Mesothelial cell of epicardium (in vitro differentiated cells): ENCODE measurements at places on chromosomes 12 and 14. TPM values are rescaled to one million over a fixed set of nuclear protein-coding genes. Genes with fewer than 3 reads are reported as not detected.

DNA sequence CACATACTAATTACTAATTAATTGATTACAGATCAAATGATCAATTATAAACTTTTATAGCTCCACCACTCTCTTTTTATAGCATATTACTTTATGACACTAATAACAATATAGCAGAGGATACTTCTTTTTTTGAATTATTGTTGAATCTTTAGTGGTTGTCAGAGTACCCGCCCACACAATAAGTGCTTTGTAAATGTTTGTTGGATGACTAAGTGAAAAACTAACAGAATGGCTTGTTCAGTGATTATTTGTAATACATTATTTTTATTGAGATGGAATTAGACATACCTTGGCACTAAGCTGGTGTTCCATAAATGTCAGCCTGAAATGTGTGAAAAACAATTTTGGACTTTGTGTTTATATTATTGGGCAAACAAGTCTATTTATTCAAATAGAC, 670.5 kb upstream of the ATXN7L3B start:
- H3K4me3 ChIP-seq = no peak overlapping the region
- no peaks in the 10 kb centered on the region for H3K27me3 ChIP-seq
- no peaks in the 10 kb centered on the region for H3K36me3 ChIP-seq
- no peak for DNase-seq
- H3K4me1 ChIP-seq = peaks cover 5% of the 10 kb centered on the region
- H3K27ac ChIP-seq = no peak overlapping the region

GRCh38 chr12:78612190-78612589, 252.4 kb upstream of the SYT1 start:
- no peaks in the 10 kb centered on the region for H3K27me3 ChIP-seq
- no peaks in the 10 kb centered on the region for H3K36me3 ChIP-seq
- H3K4me1 ChIP-seq = no peaks in the 10 kb centered on the region

DNA sequence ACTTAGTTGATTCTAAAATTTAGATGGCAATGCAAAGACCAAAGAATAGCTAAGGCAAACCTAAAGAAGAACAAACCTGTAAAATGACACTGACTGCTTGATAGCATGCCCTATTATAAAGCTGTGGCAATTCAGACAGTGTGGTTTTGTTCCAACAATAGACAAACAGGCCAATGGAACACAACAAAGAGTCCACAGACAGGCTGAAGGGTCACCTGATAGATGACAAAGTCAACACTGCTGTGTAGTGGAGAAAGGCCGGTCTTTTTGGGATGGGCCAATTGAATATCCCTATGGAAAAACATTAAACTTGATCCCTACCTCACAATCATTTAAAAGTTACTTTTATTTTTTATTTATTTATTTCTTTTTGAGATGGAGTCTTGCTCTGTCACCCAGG, 33.8 kb upstream of the SLC25A3 start:
- DNase-seq = no peak
- no peaks in the 10 kb centered on the region for H3K4me1 ChIP-seq
- H3K36me3 ChIP-seq = no peaks in the 10 kb centered on the region
- H3K4me3 ChIP-seq = no peak overlapping the region
- H3K27me3 ChIP-seq = no peaks in the 10 kb centered on the region
- no peak overlapping the region for H3K27ac ChIP-seq

GRCh38 chr12:69059465-69060457, 126.8 kb upstream of the CPM start:
- H3K27me3 ChIP-seq = no peaks in the 10 kb centered on the region
- H3K27ac ChIP-seq = no peak overlapping the region
- DNase-seq = no peak
- H3K4me3 ChIP-seq = no peak overlapping the region

Gene KRT71
- not detected in 3 replicates for total RNA-seq

Gene ANKRD52
- total RNA-seq = 60.7 to 63.2 TPM (median 63.1 TPM) in 3 replicates
